ENCODE measurements at places on chromosomes 1 and 21.
A peak's percentile ranks its signal among the peaks of the same experiment; 100 is the strongest.

GRCh38 chr1:61170328-61171238, 88.2 kb downstream of the NFIA start:
- no peak for DNase-seq

- DNase-seq = no peak
These were observed 3.1 kb downstream of the CCDC190 start for GRCh38 chr1:162857850-162858249.

- no peak for DNase-seq
These were observed 180.2 kb upstream of the RUNX1 start for GRCh38 chr21:35229290-35229689.

DNA sequence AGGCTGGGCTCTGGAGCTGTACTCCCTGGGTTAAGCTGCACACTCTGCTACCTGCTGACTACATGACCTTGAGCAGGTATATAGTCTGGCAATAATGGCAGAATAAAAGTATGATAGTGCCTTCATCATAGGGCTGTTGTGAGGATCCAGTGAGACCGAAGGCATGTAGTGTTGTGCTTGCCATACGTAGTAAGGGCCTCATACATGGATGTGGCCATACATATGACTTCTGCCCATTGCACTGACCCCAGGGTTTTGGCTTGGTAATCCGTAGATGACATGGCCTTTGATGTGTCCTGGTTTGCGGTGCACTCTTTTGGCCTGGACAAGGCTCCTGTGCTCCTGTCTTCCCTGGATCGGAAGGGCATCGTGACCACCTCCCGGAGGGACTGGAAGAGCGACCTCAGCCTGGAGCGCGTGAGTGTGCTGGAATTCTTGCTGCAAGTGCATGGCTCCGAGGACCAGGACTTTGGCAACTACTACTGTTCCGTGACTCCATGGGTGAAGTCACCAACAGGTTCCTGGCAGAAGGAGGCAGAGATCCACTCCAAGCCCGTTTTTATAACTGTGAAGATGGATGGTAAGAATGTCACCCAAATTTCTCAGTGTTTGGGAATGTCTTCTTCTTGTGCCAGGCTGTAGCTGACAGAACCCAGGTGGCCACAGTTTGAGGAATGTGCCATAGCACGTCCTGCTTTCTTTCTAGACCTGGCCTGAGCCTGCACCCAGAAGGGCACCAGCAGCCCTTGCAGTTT, 17.0 kb upstream of the CD101 start:
- no peak for DNase-seq

DNA sequence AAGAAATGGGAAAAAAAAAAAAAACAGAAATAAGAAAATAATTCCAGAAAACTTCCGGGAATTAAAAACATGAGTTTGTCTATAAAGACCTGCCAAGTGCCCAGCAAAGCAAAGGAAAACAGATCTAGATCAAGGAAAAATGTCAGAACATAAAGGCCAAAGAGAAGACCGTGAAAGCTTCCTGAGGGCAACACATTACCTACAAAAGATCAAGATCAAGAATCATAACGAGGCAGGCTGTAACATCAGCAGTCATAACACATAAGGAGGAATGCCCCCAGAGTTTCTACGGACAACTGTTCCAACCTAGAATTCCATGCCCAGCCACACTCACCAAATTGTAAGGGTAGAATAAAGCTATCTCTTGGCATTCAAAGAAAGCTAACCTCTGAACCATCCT, 3.8 kb downstream of the CCSAP start:
- no peak for DNase-seq

GRCh38 chr1:116262207-116262994, 110.6 kb upstream of the ATP1A1 start:
- peak; percentile 31 for DNase-seq

DNA sequence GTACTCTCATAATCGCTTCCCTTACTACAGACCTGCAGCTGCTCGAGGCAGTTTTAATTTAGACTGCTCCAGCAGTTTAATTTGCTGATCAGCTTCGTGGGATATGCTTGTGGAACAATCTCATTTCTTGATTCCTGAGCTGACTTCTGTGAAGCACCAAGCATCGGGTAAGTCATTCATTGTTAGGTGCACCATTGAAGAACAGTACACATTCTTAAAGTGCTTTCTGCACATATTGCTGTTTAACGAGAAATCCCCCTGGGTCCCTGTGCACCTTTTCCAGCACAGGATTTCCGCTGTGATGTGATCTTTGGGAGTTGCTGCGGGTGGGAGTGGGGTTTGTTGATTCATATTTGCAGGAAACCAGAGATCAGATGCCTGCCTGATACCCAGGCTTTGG, 9.1 kb downstream of the GALNT2 start:
- DNase-seq = no peak

DNA sequence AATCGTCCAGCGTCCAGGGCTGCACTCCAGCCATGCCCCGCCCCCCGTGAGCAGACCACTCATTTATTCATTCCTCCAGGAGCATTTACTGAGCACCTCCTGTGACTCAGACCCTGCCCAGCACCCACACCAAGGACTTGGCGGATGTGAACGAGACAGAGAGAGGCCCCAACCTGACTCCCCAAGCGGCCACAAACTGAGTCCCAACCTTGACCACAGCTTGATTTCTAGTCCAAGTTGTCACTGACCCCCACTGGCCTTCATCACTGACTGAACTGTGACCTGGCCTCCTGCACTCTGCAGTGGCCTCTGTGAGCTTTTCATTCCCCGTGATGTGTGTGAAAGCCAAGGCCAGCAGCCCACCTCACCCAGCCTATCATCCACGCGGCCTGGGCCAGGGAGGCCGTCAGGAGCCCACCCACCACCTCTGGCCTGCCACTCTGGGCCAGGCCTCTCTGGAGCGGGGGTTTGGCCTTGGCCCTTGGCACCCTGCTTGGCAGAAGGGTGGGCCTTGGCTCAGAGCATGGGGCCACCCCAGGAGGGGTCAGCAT, 19.3 kb upstream of the RUNX3 start:
- no peak for DNase-seq

DNA sequence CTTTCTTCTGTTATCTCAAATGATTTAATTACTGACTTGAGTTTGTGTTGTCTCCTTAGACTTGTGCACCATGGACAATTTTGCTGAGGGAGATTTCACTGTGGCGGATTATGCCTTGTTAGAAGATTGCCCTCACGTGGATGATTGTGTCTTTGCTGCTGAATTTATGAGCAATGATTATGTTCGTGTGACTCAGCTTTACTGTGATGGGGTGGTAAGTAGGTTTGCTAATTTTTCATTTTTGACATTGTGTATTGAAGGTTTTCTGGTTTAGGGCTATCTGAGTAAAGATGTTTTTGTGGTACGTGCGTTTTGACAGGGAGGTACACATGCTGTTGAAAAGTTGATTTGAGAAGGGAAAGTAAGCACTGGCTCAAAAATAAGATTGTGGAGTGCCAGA, 14.1 kb downstream of the TTC3 start:
- DNase-seq = peak; percentile 55

Data from WERI-Rb-1 (cell line).